ENCODE measurements at places on chromosomes 6 and 20.
A peak's percentile ranks its signal among the peaks of the same experiment; 100 is the strongest.

- no peak for DNase-seq
Observed at GRCh38 chr6:148239801-148240460, 102.7 kb upstream of the SASH1 start.

- no peak for DNase-seq
Observed at GRCh38 chr6:145802141-145802540, 12.5 kb downstream of the FBXO30 start.

- no peak for DNase-seq
Observed at GRCh38 chr20:53922901-53923314, 147.5 kb downstream of the BCAS1 start.

DNA sequence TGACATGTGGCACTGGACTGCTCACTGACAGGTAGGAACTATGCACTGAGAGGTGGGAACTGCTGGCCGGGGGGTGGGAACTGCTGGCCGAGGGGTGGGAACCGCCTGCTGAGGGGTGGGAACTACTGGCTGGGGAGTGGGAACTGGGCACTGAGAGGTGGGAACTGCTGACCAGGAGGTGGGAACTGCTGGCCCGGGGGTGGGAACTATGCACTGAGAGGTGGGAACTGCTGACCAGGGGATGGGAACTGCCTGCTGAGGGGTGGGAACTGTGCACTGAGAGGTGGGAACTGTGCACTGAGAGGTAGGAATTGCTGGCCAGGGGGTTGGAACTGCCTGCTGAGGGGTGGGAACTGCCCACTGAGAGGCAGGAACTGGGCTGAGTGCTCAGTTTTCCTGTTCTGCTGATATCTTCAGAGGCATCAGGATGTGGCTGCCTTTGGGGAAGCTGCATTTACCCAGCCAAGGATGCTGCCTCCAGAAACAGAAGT, 90.2 kb downstream of the THBS2 start:
- peak; percentile 70 for DNase-seq

- DNase-seq = no peak
Observed at GRCh38 chr6:16658348-16659034, 102.8 kb downstream of the ATXN1 start.

- DNase-seq = no peak
Observed at GRCh38 chr6:128241216-128241615, 279.2 kb downstream of the PTPRK start.
